ENCODE measurements at places on chromosomes 4 and X. TPM values are rescaled to one million over a fixed set of nuclear protein-coding genes. Genes with fewer than 3 reads are reported as not detected.

GRCh38 chrX:54473993-54474859 is 21.8 kb downstream of the FGD1 start:
- no peak for DNase-seq

The SCFD2 gene
- polyA plus RNA-seq, result 12.0 TPM

The CCDC160 gene
- 0.39 TPM for polyA plus RNA-seq

DNA sequence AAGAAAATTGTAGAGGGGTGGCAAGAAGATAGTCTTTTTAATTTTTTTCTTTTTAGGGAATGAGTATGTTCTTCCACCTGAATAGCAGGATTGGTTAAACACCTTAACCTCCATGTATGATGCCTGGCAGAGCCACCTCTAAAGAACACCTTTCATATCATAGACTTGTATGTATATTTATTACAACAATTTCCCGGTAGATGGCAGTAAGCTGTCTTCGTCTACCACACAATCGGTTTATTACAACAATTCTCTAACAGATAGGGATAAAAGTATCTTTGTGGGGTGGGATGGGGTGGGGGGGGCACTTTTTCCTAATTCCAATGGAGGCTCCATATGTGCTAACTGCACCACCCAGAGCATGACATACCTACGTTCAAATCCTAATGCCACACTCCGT is 255.5 kb downstream of the LDB2 start:
- no peak for DNase-seq

DNA sequence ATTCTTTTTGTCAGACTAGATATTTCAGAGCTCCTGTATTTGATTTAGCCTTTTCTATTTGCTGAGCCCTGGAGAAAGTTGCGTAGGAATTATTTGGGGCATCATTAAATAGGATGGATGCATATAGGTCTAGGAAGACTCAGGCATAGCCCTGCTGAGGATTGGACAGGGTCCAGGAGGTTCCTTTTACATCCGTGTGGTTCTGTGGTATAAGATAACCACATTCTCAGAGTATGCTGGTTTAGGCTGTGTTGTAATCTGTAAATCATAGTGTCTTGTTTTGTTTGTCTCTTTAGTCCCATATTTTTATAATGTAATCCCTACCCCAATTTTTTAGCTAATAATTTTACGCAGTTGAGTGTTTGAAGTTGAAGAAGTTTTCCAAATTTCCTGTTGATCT is 513.7 kb downstream of the RPA4 start:
- no peak for DNase-seq

DNA sequence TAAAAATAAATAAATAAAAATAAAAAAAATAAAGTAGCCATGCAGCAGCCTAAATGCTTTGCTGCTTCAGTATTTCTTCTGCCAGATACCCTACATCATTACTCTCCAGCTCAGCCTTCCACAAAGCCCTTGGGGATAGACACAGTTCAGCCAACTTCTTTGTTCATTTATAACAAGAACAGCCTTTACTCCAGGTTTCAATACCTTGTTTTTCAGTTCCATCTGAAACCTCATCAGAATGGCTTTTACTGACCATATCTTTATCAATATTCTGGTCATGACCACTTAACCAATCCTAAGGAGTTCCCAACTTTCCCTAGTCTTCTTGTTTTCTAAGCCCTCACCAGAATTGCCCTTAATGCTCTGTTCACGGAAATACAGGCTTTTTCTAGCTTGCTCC is 128.3 kb upstream of the MED14 start:
- no peak for DNase-seq

DNA sequence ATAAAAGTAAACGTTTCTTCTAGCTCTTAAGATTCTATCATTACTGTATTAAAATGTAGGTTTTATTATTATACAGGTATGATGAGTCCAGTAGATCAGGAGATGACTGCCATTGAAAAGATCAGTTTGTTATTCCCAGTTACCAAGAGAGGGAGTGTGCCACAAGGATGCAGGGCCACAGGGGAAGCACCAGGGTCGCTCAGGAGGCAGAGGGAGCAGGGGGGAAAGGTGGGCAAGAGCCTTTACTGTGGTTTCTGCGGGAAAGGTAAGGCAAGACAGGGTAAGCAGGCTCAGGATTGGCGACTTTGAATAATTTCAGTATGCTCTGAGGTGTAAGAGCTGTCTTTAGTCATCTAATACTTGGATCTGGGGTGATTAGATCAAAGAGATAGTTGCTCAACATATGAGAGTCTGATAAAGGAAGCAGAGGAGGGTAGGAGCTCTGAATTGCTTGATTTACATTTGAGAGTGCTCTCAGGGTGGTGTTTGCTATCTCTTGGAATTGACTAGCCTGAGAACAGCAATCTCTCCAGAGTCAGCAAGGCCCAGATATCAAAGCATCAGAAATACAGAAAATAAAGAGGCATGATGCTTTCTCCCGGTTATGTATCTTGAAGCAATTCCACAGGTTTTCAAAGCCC is 86.0 kb downstream of the NDST3 start:
- DNase-seq, result no peak

DNA sequence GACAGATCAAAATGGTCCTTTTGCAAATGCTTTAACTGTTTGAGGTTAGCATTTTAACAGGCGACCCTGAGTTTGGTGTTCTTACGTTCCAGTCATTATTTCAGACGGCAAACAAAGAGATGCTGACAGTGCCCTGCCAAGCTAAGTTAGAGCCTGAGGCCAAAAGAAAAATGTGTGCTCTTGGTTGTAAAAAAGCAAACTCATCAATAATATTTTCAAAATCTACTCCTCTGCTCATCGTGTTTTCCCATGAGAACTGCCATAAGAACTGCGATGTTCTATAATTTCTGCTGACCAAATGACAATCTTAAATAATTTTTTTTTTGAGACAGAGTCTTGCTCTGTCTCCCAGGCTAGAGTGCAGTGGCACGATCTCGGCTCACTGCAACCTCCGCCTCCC is 62.7 kb upstream of the BCLAF3 start:
- DNase-seq, result no peak

The TBC1D9 gene
- polyA plus RNA-seq, result 24.3 TPM

- no peak for DNase-seq
These were observed 16.2 kb upstream of the S100G start for GRCh38 chrX:16633754-16634153.

- DNase-seq, result no peak
These were observed 135.6 kb upstream of the GPC4 start for GRCh38 chrX:133550665-133551485.

The DAPP1 gene
- 5.5 TPM for polyA plus RNA-seq

DNA sequence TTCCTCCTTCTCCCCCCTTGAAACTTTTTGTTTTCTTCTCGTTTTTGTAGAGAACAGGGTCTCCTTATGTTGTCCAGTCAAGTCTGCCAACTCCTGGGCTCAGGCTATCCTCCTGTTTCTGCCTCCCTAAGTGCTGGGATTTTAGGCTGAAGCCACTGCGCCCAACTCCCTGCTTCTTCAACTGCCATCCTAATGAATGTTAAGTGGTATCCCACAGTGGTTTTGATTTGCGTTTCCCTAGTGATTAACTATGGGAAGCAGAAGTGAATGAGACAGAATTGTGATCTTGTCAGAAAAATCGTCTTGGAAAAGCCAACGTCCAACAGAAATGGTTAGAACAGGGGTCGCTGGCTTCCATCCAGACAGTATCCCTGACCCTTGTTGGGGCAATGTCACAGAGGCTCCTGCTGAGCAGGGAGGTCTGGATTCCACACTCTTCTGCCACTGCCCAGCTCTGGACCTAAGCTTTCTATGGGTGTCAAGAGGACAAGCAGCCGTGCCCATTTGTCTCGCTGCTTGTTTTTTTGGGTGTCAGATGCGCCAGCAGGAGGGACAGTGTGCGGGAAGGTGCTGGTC is 869 bp upstream of the ADD1 start:
- DNase-seq, result no peak
